Spinal cord (tissue), 10 donors: ENCODE measurements at places on chromosomes 12 and 14. TPM values are rescaled to one million over a fixed set of nuclear protein-coding genes. Genes with fewer than 3 reads are reported as not detected.

- DNase-seq: no peak
These were observed 26.0 kb upstream of the LHX5 start for GRCh38 chr12:113497693-113498092.

DNA sequence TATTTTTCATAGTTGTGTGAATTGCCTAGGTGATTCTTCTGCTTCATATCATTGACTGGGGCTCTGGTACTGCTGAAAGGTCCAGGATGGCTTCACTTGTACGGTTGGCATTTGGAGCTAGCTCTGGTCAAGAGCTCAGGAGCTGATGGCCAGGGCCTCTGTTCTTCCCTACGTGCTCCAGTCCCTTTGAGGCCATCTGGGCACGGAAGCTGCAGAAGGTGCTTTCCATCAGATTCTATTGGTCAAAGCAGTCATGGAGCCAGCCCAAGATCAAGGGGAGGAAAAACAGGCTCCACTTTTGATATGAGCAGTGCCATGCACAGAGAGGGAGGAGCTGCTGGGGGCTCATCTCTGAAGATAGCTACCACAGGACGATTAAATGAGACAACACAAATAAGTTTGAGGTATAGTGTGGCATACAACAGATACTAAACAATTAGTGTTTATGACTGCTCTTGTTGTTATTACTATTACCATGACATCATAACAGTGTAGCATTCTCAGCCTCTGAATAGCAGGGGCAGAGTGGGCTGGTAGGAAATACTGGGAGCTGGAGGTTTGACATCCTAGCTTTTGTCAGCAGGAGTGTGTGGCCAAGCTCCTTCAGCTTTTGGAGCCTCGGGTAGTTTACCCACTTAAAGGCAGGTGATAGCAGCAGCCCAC is 10.4 kb downstream of the KRT83 start:
- no peak for DNase-seq

The RIMBP2 gene
- polyA plus RNA-seq: 37.3 TPM

GRCh38 chr12:12528361-12529270 is 34.0 kb downstream of the DUSP16 start:
- DNase-seq: no peak

The RASSF9 gene
- 3.0 TPM for polyA plus RNA-seq

The TOMM20L gene
- polyA plus RNA-seq: 0.90 TPM

The LETMD1 gene
- 105 TPM for polyA plus RNA-seq

- DNase-seq: no peak
These were observed 80.8 kb upstream of the REP15 start for GRCh38 chr12:27615331-27615891.

The ARMH4 gene
- 15.4 TPM for polyA plus RNA-seq

- no peak for DNase-seq
These were observed 840 bp downstream of the SIX4 start for GRCh38 chr14:60723116-60723906.
